Fibroblast of the conjunctiva (primary cell): ENCODE measurements at places on chromosomes 3 and 15.

- DNase-seq = no peak
These were observed 193.5 kb upstream of the ZBTB20 start for GRCh38 chr3:115340586-115340985.

GRCh38 chr3:40179016-40179415 lies 130.5 kb upstream of the EIF1B start:
- peak; percentile 64 for DNase-seq

DNA sequence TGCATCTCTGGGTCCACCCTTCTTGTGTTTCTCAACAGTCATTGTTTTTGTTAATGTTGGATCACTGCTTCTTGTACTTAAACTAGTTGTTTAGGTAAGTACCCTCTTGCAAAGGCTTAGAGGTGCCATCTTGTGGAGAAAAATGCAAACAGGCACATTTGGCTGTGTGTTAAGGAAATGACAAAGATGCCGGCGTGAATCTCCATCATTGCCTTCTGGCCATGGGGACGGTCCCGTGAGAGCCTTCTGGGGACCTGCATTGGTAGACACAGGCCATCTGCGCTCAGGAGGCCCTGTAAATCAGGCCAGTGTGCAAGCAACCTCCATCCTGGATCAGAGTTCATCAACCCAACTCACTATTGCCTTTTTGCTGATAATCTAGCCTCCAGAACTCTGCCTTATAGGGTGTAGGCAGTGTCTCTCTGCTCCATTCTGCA lies 158.6 kb upstream of the NR2E3 start:
- peak; percentile 85 for DNase-seq

GRCh38 chr15:70625438-70625837 lies 137.9 kb downstream of the UACA start:
- DNase-seq = no peak

GRCh38 chr3:13529196-13530112 lies 19.5 kb upstream of the FBLN2 start:
- no peak for DNase-seq

DNA sequence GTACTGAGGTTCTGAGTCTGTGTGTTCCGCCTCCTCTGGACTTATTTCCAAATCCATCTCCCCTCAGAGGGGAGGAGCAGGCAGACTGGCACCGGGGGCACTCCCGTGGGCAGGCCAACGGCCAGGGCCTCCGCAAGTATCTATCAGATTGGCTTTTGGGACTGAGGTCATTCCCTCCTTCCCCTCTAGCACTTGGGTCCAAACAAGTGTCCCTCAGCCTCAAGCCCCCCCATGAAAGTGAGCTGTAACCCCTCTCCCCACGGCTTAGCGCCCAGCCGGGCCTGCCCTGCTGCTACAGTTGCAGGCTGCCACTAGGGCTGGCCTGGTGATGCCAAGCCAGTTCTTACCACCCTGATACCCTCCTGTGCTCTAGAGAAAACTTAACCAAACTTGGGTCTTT lies 17.4 kb downstream of the ITGA11 start:
- DNase-seq = no peak

DNA sequence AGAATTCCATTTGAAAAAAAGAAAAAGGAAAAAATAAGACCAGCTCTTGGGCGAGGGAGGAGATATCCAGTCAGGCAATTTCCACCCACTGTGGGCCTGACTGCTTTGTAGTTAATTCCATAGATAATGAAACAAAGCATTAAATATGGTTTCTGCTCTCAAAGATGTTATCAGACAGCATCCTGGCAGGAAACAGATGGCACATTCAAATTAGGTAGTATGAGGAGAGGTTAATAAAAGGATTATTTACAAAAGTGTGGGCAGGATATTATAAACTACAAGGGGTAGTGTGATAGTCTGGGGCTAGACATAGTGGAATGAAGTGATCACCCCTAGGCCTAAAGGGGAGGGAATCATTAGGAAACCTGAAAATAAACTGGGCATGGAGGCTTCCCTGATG lies 193.2 kb downstream of the CLSTN2 start:
- DNase-seq = no peak

DNA sequence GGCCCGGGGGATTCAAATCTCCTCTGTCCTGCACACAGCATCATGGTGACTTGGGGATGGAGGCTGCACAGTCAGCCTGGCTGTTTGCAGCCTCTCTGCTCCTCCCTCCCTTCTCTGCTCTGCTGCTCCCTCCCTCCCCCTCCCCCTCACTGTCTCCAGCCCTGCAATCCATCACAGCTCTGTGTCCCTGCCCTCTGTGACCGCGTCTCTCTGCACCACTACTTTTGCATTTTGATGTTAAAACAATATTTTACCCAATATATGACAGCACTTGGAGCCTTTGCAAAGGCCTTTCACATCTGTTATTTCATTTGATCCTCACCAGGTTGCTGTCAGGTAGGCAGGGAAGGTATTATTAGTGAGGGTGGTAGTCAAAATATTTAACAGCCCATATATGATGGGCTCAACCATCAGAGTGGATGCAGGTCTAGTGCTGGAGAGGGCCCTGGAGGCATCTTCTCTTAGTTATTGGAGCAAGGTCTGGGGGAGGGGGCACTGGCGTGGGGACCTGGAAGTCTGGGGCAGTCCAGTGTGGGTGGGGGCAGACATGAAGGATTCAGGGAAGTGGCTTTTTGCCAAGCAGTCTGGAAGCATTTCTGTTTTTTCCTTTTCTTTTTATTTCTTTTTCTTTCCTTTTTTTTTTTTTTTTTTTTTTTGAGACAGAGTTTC lies 16.3 kb upstream of the VPS8 start:
- DNase-seq = no peak

DNA sequence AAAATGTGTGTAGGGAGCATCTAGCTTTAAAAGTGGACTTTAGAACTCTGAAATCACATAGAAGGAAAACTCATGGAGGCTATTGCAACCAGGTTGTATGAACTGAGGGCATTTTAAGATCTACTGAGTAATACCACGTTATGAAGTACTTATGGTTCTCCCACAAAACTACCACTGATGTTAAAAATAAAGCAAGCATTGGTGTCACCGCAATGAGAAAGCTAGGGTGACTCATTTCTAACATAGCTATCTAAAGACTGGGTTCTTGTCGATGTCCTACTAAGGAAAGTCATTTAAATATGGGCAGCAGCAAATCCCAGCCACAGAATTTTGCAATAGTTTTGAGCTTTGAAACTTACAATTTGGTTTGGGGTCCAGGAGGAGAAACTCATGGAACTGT lies 584.8 kb downstream of the DIPK2A start:
- DNase-seq = no peak

DNA sequence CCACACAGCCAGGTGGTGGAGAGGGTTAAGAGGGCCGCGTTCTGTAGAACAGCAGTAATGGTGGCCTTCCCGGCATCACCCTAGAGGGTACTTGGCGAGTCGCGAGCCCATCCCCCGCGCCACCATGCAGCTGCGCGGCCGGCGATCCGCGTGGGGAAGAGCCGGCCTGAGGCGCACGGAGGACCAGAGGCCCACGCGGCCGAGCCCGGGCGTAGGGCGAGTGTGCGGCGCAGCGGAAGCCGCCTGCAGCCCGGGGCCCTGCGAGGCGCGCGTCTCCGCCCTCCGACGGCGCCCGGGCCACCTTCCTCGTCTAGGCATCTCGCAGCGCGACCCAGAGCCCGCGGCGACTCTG lies 423 bp downstream of the TKT start:
- DNase-seq = no peak

DNA sequence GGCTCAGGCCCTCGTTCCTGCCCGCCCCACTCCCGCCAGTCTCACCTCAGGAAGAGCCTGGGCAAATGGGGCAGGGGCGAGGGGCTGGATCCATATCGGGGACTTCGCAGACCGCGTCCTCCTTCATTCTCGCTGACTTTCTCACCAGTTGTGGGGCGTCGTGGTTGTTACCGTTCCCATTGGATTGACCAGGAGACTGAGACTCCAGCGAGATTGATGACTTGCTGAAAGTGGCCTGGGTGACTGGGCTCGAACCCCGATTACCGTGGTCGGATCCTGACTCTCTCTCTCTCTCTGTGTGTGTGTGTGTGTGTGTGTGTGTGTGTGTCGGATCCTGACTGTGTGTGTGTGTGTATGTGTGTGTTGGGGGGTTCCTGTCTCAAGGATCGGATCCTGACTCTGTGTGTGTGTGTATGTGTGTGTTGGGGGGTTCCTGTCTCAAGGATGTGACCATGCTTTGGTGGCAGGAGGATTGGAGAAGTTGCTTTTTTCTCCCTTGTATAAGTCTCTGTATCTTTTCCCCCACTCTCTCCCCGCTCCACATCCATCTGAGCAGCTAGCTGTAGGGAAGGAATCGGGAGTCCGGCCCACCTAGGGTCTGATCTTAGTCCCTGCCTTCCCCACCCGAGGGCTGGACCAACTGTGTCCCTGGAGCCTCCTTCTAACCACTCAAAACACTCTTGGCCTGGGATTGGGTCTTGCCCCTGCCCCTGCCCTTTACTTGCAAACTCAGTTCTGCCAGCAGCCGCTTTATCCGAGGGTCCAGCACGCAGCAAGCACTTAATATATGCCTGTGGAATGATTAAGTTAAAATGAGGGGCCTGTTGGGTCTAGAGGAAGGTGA lies 603 bp downstream of the PLEKHO2 start:
- DNase-seq = no peak

- no peak for DNase-seq
These were observed 106.7 kb downstream of the C3orf70 start for GRCh38 chr3:185046164-185046515.

- DNase-seq = no peak
These were observed 75.0 kb downstream of the NR2E3 start for GRCh38 chr15:71885390-71885789.

DNA sequence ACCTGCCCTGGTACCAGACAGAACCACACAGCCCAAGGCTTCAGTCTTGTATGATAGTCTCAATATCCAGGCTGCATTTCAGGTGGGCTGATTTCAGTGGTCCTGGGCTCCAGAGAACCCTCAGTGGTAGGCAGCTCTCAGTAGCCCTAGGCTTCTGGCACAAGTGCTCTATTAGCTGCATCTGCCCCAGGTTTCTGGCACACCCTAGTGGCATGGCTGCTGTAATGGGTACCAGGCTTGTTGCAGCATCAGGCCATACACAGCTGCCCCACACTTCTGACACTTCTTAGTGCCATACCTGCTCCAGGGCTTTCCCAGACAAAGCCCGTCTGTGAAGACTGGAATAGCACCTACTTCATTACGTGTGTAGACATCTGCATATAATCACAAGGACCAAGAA lies 1062.2 kb upstream of the EPHA6 start:
- no peak for DNase-seq

GRCh38 chr15:20340931-20341661 lies 200.5 kb downstream of the GOLGA6L6 start:
- DNase-seq = no peak

DNA sequence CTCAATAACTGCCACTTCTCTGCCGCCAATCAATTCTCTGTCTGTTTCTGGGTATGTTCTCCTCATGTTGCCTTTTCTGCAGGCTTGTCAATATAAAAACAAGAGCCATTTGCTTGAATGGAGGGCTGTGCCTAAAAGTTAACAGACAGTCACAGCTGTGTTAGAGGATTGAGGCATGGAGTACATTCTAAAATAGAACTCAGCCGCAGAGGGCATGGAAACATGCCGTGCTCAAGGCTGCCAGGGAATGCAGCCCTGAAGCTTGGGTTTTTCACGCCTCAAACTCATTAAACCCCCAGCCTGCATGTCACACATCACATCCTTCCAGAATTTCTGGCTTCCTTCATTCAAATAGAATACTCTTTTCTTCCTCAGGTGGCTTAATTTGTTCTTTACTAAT lies 166.6 kb downstream of the TPRG1 start:
- DNase-seq = no peak

DNA sequence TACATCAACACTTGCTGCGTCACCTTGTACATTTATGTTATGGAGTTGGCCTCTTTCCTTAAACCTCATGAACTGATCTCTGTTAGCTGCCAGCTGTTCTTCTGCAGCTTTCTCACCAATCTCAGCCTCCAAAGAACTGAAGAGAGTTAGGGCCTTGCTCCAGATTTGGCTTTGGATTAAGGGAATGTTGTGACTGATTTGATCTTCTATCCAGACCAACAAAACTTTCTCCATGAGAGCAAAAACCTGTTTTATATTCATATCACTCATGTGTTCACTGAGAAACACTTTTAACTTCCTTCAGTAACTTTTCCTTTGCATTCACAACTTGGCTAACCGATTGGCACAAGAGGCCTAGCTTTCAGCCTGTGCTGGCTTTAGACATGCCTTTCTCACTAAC lies 1156.0 kb upstream of the CADM2 start:
- DNase-seq = no peak

- no peak for DNase-seq
These were observed 66.4 kb upstream of the FRMD4B start for GRCh38 chr3:69452295-69452694.

DNA sequence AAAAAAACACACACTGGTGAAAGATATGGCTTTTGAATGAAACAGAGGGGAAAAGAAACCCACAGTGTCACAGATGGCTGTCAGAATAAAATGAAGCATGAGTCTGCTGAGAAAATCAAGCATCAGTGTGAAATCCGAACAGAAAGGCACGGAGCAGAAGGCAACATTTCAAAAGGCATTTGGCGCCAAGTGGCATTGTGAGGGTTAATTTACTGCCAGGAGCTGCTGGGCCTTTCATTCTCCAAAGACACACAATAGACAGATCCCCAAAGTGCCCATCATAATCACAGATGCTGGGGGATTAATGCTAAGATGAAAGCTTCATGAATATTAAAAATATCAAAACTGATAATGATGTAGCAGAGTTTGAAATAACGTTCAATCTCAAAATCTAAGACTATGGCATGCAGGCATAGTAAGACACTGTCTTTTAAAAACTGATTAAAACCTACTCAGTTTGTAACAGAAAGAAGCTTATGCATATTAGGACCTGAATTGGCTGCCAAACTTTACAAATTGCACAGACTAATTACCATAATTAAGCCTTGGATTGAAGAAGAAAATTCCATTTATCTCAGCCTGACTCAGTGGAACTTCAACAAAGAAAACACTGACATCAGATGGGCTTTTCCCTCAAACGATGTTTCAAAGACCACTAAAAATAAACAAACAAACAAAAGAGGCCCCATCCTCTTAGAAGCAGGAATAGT lies 589.2 kb downstream of the ROBO1 start:
- DNase-seq = no peak

GRCh38 chr3:24899901-24900603 lies 405.4 kb upstream of the THRB start:
- no peak for DNase-seq

- no peak for DNase-seq
These were observed 42.0 kb downstream of the FRMD4B start for GRCh38 chr3:69343875-69344274.

GRCh38 chr3:164018500-164018899 lies 1059.8 kb downstream of the SI start:
- no peak for DNase-seq

GRCh38 chr3:99579965-99580364 lies 58.4 kb upstream of the COL8A1 start:
- DNase-seq = no peak

- DNase-seq = no peak
These were observed 24.3 kb downstream of the HERC1 start for GRCh38 chr15:63809452-63809851.

- DNase-seq = peak; percentile 5
These were observed 144.6 kb upstream of the TMCO5A start for GRCh38 chr15:37789881-37790280.

- DNase-seq = no peak
These were observed 53.5 kb downstream of the SEMA5B start for GRCh38 chr3:122973893-122974615.

- peak; percentile 61 for DNase-seq
These were observed at the start of gene ULK3 for GRCh38 chr15:74842581-74843444. ULK3 (minus strand) TSS chr15:74843156; CDS start chr15:74843105, 51 bp downstream.

- DNase-seq = no peak
These were observed 747 bp downstream of the PLD1 start for GRCh38 chr3:171809611-171809860.
